ENCODE measurements at places on chromosomes 3 and 15.

DNA sequence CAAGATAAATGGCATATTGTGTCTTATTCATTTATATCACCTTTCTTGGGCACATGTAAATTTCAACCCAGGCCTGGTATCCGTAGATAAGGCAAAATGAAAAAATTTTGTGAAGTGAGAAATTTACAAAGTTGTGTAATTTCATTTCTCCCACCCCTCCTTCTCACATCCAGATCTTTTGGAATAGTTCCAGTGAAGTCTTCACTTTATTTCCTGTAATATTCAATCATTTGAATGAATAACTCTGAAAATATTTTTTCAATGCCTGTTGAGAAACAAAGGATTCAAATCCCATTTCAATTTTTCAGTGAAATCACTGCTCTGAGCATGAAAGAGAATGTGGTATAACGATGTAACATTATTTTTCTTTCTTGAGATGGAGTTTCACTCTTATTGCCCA lies 53.4 kb downstream of the BTLA start:
- no peak overlapping the region for H3K27ac ChIP-seq
- no peaks in the 10 kb centered on the region for H3K27me3 ChIP-seq

DNA sequence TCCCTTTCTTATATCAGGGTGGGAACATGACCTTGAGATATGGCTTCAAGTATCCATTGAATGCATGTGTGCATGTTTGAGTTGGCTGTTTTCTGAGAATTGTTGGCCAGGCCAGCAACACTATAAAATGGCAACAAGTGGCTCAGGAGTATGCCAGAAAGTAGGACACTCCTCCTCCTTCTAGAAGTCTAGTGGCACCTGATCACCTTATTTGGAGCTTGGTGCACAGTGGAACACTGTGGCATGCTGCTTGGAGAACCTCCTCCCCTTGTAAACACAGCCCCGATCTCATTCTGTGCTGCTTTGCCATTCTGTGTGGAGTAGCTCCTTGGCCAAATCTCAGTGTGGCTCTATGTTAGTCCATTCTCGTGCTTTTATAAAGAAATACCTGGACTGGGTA lies 114.8 kb upstream of the NDN start:
- no peaks in the 10 kb centered on the region for H3K4me1 ChIP-seq
- H3K27me3 ChIP-seq: no peaks in the 10 kb centered on the region
- no peak overlapping the region for H3K4me3 ChIP-seq
- DNase-seq: no peak
- no peaks in the 10 kb centered on the region for H3K36me3 ChIP-seq

GRCh38 chr3:147518465-147518864 lies 109.3 kb downstream of the ZIC1 start:
- DNase-seq: no peak
- H3K4me1 ChIP-seq: no peaks in the 10 kb centered on the region
- H3K27me3 ChIP-seq: no peaks in the 10 kb centered on the region
- no peak overlapping the region for H3K4me3 ChIP-seq

GRCh38 chr3:181969925-181970324 lies 258.2 kb downstream of the SOX2 start:
- H3K27ac ChIP-seq: no peak overlapping the region
- H3K27me3 ChIP-seq: no peaks in the 10 kb centered on the region
- H3K4me3 ChIP-seq: no peak overlapping the region
- H3K4me1 ChIP-seq: no peaks in the 10 kb centered on the region
- no peak for DNase-seq

Data from activated naive CD4-positive, alpha-beta T cell treated with anti-CD3 and anti-CD28 coated beads for 36 hours (primary cell).